ENCODE measurements at places on chromosomes 12 and 14.

DNA sequence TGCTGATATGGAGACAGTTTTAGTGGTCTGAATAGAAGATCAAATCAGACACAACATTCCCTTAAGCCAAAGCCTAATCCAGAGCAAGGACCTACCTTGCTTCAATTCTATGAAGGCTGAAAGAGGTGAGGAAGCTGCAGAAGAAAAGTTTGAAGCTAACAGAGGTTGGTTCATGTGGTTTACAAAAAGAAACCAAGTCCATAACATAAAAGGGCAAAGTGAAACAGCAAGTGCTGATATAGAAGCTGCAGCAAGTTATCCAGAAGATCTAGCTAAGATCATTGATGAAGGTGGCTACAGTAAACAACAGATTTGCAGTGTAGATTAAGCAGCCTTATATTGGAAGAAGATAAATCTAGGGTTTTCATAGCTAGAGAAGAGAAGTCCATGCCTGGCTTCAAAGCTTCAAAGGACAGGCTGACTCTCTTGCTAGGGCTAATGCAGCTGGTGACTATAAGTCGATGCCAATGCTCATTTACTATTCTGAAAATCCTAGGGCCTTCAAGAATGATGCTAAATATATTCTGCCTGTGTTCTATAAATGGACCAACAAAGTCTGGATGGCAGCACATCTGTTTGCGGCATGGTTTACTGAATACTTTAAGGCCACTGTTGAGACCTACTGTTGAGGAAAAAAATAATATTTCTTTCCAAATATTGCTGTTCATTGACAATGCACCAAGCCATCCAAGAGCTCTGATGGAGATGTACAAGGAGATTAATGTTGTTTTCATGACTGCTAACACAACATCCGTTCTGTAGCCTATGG is 361.0 kb downstream of the DPF3 start:
- no peak for DNase-seq

DNA sequence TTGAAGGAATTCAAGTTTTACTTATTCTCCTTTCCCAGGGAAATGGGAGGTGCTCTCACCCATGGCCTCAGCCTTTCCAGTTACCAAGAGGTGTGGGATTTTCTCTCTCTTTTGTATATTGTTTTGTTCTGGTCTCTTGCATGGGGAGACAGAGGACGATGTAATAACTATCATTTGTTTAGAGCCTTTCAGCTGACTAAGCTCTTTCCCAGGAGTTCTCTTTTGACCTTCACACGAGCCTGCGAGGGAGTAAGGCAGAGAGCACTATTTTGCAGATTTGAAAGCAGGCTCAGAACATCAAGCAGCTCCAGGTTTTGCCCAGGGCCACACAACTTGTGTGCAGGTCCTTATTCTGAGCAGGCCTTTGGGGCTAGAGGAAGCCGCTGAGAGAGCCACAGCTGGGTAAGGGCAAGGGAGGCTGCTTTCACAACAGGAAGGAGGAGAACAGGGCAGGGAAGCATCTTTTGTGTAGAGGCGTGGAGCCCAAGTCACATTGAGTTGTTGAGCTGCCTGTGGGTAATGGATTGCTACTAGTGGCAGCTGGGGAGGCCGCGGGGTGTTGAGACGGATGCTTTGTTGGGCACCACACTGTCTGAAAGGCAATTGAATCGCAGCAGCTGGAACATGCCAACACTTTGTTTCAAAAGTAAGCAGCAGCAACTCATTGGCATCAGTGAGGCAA is 116.2 kb downstream of the PRMT8 start:
- DNase-seq, result no peak

DNA sequence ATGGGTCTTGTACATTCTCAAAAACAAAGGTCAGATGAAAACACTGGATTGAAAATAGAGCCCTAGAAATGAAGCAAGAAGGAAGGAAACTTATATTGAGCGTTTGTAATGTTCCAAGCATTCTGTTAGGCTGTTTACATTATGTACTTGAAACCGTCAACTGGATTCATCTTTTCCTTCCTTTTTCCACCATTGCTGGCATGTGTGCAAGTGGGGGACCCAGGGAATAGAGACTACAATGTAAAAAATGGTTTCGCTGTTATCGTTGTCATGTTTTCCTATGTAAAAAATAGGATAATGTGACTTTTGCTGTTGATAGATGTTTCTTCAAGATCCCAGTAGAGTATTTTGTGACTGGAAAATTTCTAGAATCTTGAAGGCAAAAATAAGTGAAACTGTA is 913.2 kb downstream of the NRXN3 start:
- no peak for DNase-seq

DNA sequence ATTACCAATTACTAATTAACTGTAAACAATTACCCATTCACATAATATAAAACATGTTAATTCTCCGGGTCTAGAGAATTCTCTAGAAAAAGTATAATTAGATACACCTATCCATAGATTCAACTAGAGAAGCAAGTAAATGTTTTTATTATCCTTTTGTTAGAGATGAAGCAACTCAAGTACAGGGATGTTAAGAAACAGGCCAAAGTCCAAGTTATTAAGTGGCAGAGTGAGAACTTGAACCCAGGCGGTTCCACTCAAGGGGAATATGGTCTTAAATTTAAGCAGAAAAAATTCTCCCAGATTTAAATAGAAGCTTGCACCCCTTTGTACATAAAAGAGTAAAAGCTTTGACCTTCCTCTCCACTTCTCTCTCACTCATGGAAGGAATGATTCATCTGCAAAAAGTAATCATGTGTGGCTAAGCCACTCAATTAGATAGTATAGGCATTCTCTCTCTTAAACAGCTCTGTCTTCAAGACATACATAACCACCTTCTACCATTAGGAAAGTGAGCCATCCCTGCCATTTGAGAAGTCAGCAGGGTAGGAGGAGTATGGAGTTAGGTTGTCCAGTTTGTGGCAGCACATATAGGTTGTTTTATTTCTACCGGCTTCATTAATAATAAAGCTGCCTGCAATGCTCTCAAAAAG is 34.1 kb downstream of the ERGIC2 start:
- DNase-seq, result no peak

GRCh38 chr14:77406086-77406485 is 17.2 kb downstream of the NOXRED1 start:
- no peak for DNase-seq

GRCh38 chr12:114092981-114093380 is 126.9 kb upstream of the RBM19 start:
- DNase-seq, result no peak

GRCh38 chr12:132404435-132404855 is 75.1 kb upstream of the GALNT9 start:
- DNase-seq, result no peak

- DNase-seq, result no peak
Measured at GRCh38 chr12:41288142-41288811, 100.2 kb downstream of the PDZRN4 start.

- no peak for DNase-seq
Measured at GRCh38 chr12:62766496-62766895, 168.5 kb downstream of the PPM1H start.

DNA sequence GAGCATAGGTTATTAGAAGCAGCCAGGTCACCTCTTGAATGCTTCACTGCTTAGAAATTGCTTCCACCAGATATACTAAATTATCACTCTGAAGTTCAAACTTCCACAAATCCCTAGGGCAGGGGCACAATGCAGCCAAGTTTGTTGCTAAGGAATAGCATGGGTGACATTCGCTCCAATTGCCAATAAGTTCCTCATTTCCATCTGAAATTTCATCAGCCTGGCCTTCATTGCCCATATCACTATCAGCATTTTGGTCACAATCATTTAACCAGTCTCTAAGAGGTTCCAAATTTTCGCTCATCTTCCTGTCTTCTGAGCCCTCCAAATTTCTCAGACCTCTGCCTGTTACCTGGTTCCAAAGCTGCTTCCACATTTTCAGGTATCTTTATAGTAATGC is 356.1 kb downstream of the DAD1 start:
- no peak for DNase-seq

GRCh38 chr14:74942608-74943007 is 12.8 kb downstream of the PGF start:
- DNase-seq, result no peak

DNA sequence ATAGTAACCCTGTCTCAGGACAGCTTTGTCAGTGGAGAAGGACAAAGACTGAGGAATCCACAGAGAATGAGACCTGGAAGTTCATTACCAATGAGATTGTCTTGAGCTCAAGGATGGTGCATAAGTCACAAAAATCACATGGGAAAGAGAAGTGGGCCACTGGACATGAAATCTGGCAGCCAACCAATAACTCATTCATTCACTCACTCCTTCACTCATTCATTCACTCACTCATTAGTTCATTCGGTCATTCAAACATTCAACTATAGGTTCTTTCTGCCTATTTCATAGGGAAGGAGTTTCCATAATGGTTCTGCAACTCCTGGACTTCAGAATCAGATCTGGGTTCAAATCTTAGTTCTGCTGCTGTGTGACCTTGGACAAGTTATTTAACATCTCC is 18.2 kb upstream of the WSCD2 start:
- no peak for DNase-seq

GRCh38 chr14:99425272-99425681 is 55.4 kb downstream of the SETD3 start:
- no peak for DNase-seq

GRCh38 chr12:56718149-56718548 is 7.0 kb downstream of the NACA start:
- peak; percentile 77 for DNase-seq

DNA sequence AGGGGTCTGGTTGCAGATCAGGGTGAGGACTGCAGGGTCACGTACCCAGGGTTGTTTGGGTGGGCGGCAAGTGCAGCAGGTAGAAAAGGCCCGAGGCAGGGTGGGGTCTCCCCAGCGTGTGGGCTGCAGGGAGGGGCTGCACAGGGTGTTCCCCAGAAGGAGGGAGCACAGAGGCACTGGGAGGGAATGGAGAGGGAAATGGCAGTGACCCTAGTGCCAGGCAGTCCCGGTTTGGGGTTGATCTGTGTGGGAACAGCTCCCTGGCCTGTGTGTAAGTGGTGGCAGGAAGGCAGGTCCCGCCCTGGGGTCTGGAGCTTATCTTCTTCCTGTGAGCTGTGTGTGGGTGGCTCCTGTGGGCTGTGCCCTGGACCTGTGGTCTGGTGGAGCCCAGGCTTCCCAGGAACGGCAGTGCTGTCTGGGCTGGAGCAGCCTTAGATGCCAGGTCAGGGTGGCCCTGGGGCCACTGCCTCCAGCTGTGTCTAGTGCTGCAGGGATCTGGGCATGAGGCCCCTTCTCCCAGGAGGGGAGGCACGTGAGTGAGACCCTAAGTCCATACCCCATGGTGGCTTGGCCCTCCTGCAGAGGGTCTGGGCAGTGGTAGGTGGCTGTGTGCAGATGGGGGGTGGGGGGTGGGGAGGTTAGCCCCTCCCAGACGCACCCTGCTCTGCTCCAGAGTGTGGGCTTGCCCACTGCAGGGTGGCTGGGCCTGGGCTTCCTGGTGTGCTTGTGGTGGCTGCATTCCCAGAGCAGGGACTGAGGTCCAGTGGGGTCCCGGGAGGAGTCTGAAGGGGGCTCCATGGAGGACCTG is 363.5 kb downstream of the TMEM121 start:
- no peak for DNase-seq

DNA sequence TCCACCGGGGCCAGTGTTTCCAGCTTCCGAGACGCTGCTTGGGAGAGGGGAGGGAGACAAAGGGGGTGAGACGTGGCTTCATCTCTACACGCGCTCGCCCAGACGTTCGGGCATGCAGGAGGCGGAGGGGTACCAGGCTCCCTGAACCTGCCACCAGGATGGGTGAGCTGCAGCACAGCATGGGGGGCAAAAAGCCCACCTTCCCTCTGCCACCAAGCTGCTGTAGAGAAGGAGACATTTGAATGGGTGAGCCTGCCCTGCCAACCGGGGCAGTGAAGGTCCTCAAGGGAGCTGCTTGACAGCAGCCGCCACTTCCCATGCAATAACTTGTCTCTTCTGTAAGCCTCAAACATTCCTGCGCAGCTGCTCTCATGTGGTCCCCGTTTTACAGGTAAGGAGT is 78.4 kb upstream of the DICER1 start:
- no peak for DNase-seq

DNA sequence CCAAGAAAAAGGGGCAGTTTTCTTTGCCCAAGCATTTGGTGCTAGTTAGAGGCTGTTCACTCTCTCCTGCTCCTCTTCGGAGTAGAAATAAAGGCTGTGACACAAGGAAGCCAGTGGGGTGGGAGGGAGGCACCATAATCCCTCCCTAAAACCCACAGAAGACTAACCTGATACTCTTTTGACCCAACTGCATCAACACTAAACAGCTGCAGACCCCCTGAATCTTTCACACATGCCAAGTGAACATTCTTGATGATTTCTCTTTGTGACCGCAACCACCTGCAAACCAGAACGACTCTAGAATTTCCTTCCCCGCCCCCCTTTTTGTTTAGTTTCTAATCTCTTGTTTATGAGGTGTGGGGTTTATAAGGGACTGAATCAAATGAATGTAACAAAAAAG is 175.8 kb upstream of the BCL2L14 start:
- DNase-seq, result no peak

GRCh38 chr14:77601846-77602619 is 14.4 kb downstream of the SPTLC2 start:
- no peak for DNase-seq
